ENCODE measurements at places on chromosomes 5 and 9.

GRCh38 chr5:131523500-131524185 is 111.4 kb downstream of the RAPGEF6 start:
- DNase-seq, result no peak

DNA sequence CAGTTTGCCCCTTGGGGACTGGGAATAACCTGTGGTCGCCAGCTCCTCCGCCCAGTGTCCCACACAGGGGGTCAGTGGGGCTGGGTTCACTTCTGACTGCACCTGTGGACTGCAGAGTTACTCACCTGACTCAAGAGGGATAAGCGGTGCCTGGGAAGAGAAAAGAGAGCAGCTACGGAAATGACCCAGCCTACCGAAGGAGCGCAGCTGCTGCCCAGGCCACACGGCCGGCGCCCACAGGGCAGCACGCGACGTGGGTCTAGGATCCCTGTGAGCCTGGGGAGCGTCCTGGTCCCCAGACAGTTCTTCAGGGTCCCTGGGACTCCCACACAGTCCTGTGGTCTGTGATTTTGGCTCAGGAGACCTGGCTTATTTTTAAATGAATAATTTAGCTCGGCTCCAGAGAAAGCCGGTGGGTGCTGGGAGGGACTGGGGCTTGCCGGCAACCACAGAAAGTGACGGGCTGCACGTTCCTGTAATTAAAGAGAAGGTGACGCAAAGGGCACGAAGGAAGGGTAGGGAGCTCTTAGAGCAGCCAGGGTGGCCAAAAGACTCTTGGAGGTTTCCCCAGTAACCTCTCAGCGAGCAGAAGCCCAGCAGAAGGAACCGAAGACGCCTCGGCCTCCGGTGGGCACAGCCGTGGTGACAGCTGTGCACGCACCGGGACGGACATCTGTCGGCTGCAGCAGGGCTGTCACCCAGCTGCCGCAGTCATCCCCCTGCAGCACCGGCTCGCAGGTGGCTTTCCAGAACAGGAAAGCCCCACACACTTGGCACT is 97.5 kb upstream of the FCN2 start:
- no peak for DNase-seq

DNA sequence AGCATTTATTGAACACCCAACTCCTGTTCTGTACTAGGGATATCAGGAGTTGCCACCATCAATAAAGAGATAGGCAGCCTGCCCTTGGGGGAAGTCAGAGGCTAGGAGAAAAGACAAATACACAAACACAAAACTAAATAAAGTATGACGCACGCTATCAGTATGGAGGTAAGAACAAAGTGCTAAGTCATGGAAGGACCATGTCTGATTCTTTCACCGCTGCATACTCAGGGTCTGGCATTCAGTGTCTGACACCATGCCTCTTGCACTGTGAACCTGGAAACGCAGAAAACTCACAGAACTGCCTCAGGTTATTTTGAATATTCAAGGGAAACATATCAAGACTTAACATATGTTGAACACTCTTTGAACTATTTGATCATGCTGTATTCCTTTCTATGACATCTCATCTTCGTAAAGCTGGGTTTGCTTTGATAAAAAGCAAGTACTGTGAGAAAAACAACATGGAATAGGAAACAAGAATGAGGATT is 65.3 kb downstream of the ADAMTSL1 start:
- no peak for DNase-seq

GRCh38 chr5:37736397-37736796 is 103.4 kb downstream of the GDNF start:
- DNase-seq, result no peak

- DNase-seq, result no peak
These were observed 16.9 kb upstream of the FER start for GRCh38 chr5:108730617-108731340.

- no peak for DNase-seq
These were observed 87.6 kb upstream of the RPS23 start for GRCh38 chr5:82365744-82366228.

DNA sequence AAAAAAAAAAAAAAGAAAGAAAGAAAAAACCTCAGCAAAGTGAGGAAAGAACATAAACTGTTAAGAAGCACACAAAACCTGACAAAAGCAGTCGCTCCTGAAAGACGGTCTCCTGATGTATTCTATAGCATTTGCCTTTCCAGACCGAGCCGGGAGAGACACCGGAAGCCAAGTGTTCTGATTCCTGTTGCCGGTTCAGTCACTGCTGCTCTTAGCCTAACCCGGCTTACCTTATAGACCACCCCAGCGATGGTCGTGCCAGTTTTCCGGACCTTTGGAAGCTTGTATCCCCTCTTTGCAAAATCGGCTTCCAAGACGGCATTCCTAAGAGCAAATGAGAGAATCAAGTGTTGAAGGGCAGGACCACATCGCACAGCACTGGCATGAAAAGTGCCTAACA is 630 bp downstream of the PSMB7 start:
- no peak for DNase-seq

DNA sequence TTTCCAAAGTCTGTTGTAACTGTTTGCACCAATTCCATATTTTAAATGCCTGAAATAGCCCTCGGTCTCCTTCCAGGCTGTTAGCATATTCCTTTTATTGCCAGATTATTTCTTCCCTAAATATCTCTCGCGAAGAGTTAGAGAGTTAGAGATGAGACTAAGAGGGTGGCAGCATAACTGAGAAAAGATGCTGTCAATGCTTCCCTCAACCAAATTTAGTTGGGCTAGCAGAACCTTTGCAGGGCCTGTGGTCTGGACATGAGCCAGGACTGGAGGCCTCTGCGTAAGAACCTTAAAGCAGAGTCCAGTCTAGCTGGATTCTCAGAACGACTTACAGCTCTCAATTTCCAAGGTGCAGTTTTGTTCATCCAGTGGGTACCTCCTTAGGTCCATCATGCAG is 135.9 kb downstream of the GABRB2 start:
- no peak for DNase-seq

DNA sequence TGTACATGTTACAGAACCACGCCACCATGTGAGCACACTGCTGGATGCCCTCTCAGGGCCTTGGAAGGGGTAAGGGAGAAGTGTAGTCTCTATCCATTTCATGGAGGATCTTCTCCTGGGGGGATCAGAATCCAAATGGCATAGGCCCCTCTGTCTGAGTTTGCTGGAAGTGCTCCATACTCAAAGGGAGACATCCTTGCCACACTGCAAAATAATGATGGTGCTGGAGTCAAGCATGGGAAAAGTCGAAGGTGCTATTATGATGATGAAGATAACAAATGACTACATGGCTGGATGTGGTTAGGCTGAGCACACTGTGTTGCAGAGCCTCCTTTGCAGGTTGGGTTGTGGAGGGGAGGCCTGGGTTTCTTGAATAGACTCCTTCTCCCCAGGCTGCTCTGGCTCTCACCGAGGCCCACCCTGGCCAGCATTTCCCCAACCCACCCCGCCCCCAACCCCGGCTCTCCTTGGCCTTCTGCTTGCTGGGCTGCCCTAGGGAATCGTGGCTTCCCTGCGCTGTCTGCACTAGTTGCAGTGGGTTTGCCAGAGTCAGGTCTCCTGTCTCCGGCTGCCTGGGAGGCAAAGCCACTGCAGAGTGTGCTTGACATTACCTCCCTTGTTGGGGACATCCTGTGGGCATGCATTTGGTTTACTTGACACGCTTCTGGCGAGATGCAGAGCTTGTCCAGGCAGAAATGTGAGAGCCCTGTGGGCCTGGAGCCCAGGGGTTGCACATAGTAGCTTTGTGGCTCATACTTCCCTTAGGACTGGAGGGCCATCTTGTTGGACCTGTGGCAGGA is 3.0 kb downstream of the MVB12B start:
- no peak for DNase-seq

GRCh38 chr9:109307380-109308240 is 13.2 kb downstream of the EPB41L4B start:
- no peak for DNase-seq

GRCh38 chr9:37936965-37937364 is 33.0 kb upstream of the SLC25A51 start:
- DNase-seq, result no peak

DNA sequence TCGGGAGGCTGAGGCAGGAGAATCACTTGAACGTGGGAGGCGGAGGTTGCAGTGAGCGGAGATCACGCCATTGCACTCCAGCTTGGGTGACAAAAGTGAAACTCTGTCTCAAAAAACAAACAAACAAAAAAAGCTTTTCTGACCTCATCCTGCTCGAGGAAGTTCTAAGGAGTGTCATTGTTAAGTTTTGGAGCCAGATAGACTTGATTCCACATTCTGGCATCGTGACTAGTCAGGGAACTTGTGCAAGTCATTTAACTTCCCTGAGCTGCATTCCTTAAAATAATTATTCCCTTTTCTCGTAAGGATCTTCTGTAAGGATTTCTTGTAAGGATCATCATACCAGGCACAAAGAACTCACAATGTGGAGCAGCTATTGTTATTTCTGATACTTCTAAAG is 26.2 kb downstream of the SNX24 start:
- DNase-seq, result no peak

DNA sequence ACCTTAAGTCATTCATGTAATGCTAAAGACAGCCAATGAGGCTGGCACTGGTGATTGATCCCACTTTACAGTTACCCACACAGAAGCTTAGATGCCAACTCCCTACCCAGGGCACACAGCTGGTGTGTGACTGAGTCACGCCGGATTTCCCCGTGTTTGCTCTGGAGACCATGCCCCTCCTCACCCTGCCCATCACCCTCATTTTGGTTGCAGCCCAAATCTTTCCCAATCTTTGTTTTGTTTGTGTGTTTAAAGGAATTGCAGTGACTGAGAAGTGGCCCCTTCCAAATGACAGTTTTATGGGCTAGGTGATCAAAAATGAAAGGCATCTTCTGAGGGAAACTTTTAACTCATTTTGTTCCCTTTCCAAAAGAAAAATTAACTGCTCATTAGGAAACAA is 10.9 kb downstream of the FBXL7 start:
- DNase-seq, result no peak

- DNase-seq, result no peak
These were observed 93.5 kb upstream of the SMIM23 start for GRCh38 chr5:171692107-171692506.

GRCh38 chr5:35308421-35308820 is 78.1 kb upstream of the PRLR start:
- DNase-seq, result no peak

- no peak for DNase-seq
These were observed 134.9 kb downstream of the MRPS30 start for GRCh38 chr5:44943647-44944046.

DNA sequence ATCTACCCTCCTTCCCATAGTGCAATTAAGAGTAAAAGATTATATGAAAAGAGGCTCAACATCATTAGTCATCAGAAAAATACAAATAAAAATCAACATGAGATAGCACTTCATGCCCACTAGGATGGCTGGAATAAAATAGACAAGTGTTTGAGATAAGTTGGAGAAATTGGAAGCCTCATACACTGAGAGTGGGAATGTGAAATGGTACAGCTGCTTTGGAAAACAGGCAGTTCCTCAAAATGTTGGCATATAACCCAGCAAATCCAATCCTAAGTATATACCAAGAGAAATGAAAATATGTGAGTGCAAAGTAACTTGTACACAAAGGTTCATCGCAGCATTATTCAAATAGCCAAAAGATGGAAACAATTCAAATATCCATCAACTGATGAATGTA is 9.8 kb downstream of the SPATA31D3 start:
- DNase-seq, result no peak

- DNase-seq, result no peak
These were observed 58.0 kb downstream of the SLC22A5 start for GRCh38 chr5:132427281-132428146.

DNA sequence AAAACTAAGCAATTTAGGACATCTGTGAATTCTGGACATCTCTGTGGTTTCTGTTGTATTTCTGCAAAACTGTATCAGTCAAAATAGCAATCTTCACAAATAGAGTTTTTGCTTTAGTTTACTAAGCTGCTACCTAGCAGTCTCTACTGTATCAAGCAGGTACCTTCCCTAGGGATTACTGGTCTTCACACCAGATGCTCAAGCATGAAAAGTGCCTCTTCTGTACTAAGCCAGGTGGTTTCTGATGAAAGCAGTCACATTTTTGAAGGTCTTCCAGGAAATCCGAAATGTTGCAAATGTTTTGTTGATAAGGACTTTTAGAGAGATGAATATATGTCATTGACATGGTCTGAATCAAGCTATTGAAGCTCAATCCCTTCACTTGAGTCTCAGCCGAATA is 540.0 kb downstream of the KCTD16 start:
- no peak for DNase-seq

DNA sequence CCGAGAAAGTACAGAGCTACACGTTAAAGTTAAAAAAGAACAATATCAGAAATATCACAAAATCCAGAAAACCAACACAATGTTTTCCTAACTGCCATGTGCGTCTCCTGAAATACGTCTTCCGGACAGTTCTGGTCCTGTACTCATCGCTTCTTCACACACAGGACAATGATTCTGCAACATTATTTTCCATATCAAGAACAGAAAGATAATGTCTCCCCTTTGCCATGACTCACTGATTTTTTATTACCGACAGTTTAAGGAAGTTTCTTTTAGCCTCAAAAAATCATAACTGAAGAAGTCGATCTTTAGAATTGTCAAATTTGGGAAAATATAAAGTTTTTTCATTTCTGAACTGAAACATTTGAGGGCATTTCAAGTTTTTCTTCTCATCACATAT is 2.5 kb downstream of the TBC1D9B start:
- DNase-seq, result no peak

- DNase-seq, result no peak
These were observed 139.3 kb upstream of the COL5A1 start for GRCh38 chr9:134502266-134502791.

DNA sequence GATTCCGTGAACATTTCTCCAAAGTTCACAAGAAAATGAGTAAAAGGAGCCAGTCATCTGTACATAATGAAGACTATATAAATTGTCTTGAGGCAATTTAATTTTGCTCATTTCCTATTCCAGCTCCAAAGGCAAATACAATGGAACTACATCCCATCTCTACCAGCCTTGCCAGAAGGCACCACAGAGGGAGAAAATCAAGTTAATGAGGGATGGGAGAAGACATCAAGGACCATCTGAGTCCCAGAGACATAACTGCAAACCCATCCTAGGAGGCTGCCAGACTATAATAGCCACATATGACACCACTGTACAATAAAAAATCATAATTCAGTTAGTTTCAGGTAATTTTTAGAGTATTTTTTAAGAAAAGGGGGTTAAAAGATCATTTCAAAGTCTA is 136.3 kb upstream of the RGMB start:
- DNase-seq, result no peak

DNA sequence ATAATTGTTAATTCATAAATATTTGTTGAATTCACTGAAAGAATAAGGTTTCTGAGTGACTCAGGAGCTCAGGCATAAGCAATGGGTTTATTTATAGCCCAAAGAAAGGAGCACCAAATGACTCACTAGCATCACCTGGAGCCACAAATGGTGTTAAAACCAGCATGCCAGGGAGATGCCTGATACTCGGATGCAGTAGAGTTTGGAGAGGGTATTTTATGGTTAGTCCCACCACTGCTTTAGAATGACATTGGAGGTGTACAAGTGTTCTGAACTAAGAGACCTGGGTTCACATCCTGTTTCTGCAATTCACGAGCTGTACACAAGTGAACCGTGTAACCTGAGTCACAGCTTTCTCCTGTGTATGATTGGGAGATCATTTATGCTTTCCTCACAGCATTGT is 25.2 kb downstream of the CCL28 start:
- DNase-seq, result no peak

GRCh38 chr9:84239343-84239742 is 101.2 kb downstream of the SLC28A3 start:
- DNase-seq, result no peak

Data from BJ (cell line).